Upper lobe of left lung (tissue), 6 donors: ENCODE measurements at places on chromosomes 5 and 9. TPM values are rescaled to one million over a fixed set of nuclear protein-coding genes. Genes with fewer than 3 reads are reported as not detected.

Gene PANK3
- 11.5 TPM for total RNA-seq

Gene PCDHA9
- 1.2 TPM for total RNA-seq

Gene LHFPL2
- 69.5 TPM for total RNA-seq

Gene CCL27
- not detected for total RNA-seq

- H3K4me3 ChIP-seq = no peak overlapping the region
- no peak overlapping the region for H3K27ac ChIP-seq
- no peaks in the 10 kb centered on the region for H3K4me1 ChIP-seq
- no peaks in the 10 kb centered on the region for H3K27me3 ChIP-seq
- DNase-seq = no peak
Observed at GRCh38 chr5:144779368-144779767, 608.7 kb downstream of the KCTD16 start.

DNA sequence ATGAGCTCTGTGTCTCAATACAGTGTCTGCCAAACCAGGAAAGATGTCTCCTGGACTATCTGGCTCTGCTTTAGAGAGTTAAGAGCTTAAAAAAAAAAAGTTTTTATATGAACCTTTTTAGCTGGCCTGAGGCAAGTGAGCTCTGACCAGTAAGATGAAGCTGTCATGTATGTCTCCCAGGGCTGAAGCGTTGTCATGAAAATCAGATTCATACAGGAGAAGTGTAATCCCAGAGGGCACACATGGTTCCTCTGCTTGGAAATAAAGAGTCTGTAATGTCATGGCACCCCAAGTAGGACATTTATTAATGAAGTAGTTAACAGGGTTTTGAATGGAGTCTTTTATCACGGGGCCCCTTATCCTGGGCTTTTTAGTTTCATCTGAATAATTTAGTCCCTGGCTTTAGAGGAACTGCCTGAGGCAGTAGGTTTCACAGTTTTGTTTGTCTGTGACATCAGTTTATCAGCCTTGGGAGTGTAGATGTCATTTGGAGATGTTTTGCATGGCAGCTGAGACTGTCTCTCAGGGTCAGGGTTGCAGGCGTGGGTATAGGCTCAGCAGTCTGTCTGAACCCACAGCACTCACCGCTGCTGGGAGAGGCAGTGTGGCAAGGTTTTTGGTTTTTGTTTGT, 223.3 kb downstream of the DIRAS2 start:
- H3K27ac ChIP-seq = no peak overlapping the region
- H3K27me3 ChIP-seq = no peaks in the 10 kb centered on the region
- H3K36me3 ChIP-seq = no peaks in the 10 kb centered on the region

GRCh38 chr9:4305065-4305985, 5.5 kb upstream of the GLIS3 start:
- DNase-seq = no peak
- no peak overlapping the region for H3K27ac ChIP-seq
- no peaks in the 10 kb centered on the region for H3K36me3 ChIP-seq
- H3K27me3 ChIP-seq = no peaks in the 10 kb centered on the region
- no peak overlapping the region for H3K4me3 ChIP-seq

GRCh38 chr5:73922224-73922623, 296.2 kb downstream of the ARHGEF28 start:
- no peak for DNase-seq
- H3K4me1 ChIP-seq = no peaks in the 10 kb centered on the region
- no peak overlapping the region for H3K27ac ChIP-seq

DNA sequence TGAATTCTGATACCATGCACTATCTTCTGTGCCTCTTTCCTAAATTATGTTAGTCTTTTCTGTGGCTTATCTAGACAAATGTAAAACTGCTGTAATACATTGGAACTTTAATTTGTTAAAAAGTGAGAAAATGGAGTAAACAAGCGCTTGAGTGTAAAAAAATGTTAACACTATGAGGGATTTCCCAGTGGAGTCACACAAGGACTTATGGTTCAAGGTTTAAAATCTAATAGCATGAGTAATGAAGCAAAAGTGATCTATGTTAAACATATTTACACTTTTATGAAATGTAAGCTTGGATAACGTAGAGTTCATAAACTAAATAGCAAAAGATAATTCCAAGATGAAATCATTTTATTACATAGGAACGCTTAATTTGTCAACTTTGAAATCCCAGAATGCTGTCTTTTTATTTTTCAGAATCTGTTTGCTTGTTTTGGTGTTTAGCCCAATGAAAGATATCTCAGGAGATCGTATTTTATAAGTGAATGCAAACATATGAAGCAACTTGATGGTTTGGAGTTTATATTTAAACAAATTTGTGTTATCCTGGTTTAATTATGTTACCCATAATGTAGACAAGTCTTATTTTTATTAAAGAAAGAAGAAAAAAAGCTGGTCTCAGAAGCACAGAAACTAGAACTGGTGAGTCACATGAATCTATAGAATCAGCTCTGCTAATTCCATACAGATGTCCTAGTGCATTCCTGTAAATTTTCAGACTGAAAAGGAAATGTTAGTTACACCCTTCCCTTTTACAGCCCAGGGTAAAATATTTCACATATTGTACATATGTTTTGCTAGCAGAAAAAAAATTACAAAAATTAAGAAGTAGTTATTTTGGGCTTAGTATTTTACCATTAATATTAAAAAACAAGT, 34.2 kb upstream of the FBN2 start:
- DNase-seq = no peak
- no peaks in the 10 kb centered on the region for H3K27me3 ChIP-seq
- no peaks in the 10 kb centered on the region for H3K4me1 ChIP-seq
- no peak overlapping the region for H3K4me3 ChIP-seq
- no peak overlapping the region for H3K27ac ChIP-seq

- H3K4me3 ChIP-seq = peak within 1 kb of the TSS; percentile 81
- H3K36me3 ChIP-seq = no peaks in the 10 kb centered on the region
- DNase-seq = peak; percentile 100
- no peaks in the 10 kb centered on the region for H3K27me3 ChIP-seq
- H3K4me1 ChIP-seq = peaks cover 23% of the 10 kb centered on the region
- peak within 1 kb of the TSS; percentile 84 for H3K27ac ChIP-seq
Observed at GRCh38 chr5:176647030-176647842, at the start of gene TSPAN17. TSPAN17 (plus strand) TSS chr5:176647484; CDS start chr5:176647616, 132 bp downstream.

DNA sequence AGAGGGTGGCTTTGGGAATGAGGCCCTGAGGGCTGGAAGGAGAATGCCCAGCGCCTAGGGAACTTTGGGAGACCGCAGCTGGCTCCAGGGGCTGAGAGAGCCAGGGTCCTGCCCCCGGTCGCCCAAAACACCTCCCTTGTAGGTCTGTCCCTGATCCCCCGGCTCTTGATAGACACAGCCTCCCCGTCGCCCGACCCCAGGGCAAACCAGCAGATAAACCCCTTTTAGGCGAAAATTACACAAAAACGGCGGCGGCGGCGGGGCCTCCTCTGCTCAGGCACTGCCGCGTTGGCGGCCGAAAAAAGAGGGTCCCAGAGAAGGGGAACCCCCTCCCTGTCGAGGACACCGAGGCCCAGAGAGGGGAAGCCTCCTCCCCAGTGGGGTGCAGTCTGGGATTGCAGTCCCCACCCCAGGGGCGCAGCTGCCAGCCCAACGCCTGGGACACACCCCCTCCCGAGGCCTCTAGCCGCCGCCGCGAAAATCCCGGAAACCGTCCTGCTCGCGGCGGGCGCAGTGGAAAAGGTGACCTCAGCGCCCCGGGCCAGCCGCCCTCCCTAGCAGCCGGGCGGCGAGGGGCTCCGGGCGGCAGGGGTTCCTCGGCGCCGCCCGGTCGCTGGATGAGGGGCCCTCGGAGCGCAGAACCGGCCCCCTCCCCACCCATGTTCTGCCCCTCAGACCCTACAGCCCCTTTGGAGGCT, 3.1 kb upstream of the BARX1 start:
- peaks cover 63% of the 10 kb centered on the region for H3K27me3 ChIP-seq
- peak; percentile 82 for DNase-seq
- H3K4me1 ChIP-seq = peaks cover 47% of the 10 kb centered on the region
- no peak overlapping the region for H3K27ac ChIP-seq
- H3K36me3 ChIP-seq = no peaks in the 10 kb centered on the region

GRCh38 chr9:95181226-95181818, 136.2 kb downstream of the FANCC start:
- no peaks in the 10 kb centered on the region for H3K27me3 ChIP-seq
- no peak overlapping the region for H3K4me3 ChIP-seq

DNA sequence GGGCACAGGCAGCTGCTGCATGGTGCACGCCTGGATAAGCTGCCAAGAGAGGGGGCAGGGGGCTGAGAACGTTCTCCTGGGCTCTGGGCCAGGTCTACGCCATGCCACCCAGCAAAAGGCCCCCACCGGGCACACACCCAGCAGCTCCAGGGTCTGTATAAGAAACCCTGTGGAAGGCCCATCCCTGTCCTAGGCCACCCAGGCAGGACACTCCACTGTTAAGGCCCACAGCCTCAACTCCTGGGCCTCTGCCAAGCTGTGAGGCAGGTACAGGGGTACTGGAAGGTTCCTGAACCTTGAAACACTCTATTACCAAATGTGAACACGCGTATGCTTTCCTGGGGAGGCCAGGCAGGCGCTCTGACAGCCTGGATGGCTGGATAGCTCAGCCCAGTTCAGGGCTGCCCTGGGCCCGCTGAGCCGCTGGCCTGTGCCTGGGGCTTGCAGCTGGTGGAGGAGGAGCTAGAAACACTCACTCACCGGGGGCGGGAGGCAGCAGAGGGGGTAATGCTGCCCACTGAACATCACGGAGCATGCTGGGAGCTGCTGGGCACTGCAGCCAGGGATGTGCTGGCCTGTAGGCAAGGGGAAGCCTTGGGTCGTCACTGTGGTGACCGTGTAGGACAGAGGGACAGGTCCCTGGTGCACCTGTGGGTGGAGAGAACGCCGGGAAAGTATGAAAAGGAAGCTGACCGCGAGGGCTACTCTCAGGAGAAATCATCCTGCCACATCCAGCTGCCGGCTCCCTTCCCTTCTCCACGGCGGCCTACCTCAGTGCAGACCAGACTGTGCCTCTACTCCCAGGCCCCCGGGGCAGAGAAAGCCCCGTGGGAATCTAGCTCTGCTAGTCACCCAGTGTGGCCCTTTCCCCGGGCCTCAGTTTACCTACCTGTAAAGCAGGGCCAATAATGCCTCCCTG, 6.0 kb downstream of the RNF44 start:
- H3K27me3 ChIP-seq = no peaks in the 10 kb centered on the region
- peaks cover 48% of the 10 kb centered on the region for H3K36me3 ChIP-seq
- H3K4me1 ChIP-seq = peaks cover 68% of the 10 kb centered on the region
- peak overlapping the region; percentile 12 for H3K27ac ChIP-seq
- no peak for DNase-seq

GRCh38 chr9:11735391-11735790, 957.8 kb upstream of the TYRP1 start:
- H3K4me3 ChIP-seq = no peak overlapping the region
- H3K27me3 ChIP-seq = no peaks in the 10 kb centered on the region
- H3K27ac ChIP-seq = no peak overlapping the region

DNA sequence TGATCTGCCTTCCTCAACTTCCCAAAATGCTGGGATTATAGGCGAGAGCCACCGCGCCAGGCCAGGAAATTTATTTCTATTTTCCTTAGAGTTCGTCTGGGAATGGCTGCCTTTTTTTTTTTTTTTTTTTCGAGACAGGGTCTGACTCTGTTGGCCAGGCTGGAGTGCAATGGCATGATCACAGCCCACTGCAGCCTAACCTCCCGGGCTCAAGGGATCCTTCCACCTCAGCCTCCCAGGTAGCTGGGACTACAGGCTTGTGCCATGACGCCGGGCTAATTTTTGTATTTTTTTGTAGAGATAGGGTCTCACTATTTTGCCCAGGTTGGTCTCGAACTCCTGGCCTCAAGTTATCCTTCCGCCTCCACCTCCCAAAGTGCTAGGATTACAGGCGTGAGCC, 888 bp upstream of the LAMC3 start:
- H3K27ac ChIP-seq = no peak overlapping the region
- no peak for DNase-seq
- H3K4me1 ChIP-seq = no peaks in the 10 kb centered on the region
- no peaks in the 10 kb centered on the region for H3K27me3 ChIP-seq
- no peak overlapping the region for H3K4me3 ChIP-seq

DNA sequence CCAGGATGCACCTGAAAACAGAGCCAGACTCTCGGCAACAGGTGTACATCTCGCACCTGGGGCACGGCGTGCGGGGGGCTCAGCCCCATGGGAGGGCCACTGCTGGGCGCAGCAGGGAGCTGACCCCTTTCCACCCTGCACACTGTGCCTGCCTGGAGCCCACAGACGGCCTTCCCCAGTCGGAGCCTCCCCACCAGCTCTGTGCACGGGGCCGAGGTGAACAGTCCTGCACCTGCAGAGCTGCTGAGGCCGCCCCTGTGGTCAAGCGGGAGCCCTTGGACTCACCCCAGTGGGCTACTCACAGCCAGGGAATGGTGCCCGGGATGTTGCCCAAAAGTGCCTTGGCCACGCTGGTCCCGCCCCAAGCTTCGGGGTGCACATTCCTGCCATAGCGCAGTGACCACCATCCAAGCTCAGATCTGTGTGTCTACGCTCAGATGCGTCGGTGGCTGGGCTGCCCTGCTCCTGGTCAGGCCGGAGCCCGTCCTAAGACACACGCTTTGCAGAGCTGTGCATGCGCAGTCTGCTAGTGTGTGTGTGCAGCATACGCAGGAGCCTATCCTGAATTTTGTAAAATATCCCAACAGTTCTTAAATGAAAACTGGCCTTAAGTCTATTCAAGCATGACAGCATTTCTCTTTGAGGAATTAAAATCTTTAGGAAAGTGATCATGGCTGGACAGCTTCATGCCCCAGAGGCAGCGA, 8.4 kb upstream of the EXOC3 start:
- H3K27ac ChIP-seq = no peak overlapping the region
- H3K4me1 ChIP-seq = peaks cover 5% of the 10 kb centered on the region
- no peaks in the 10 kb centered on the region for H3K27me3 ChIP-seq
- no peaks in the 10 kb centered on the region for H3K36me3 ChIP-seq
- peak; percentile 83 for DNase-seq

DNA sequence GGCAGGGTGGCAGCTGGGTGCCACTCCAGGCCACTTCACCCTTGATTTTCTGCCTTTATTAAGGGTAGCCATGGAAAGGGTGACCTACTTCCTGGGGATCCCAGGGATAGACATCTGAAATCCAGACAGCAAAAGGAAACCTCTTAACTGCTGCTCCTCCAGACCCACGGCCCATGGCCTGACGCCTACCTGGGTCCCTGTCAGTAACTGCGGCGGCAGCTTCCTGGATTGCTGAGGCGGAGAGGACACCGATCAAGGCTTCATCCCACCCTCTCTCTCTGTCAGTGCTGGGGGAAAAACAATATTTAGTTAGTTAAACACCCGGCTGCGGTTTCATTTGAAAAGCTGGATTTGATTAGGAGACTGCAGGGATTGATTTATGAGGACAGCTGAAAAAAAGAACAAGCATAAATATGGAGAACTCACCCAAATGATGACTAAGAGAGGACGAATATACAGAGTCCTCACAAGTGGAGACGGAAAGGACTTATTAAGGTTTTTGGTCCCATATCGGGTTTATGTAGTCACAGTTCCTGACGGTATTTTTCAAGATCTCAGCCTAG, 158.7 kb upstream of the KLF4 start:
- H3K27me3 ChIP-seq = no peaks in the 10 kb centered on the region
- DNase-seq = no peak
- H3K36me3 ChIP-seq = no peaks in the 10 kb centered on the region
- H3K4me1 ChIP-seq = peaks cover 10% of the 10 kb centered on the region
- no peak overlapping the region for H3K27ac ChIP-seq
- H3K4me3 ChIP-seq = no peak overlapping the region

GRCh38 chr5:67699560-67699959, 503.0 kb upstream of the CD180 start:
- H3K36me3 ChIP-seq = no peaks in the 10 kb centered on the region
- H3K27me3 ChIP-seq = no peaks in the 10 kb centered on the region
- H3K27ac ChIP-seq = no peak overlapping the region
- no peak overlapping the region for H3K4me3 ChIP-seq
